ENCODE measurements at places on chromosomes 5 and 9. TPM values are rescaled to one million over a fixed set of nuclear protein-coding genes. Genes with fewer than 3 reads are reported as not detected.

FRMPD1 gene
- 0.12 TPM for polyA plus RNA-seq

CXCL14 gene
- 199 TPM for polyA plus RNA-seq

ESM1 gene
- polyA plus RNA-seq, result 0.16 TPM

IFNA21 gene
- polyA plus RNA-seq, result not detected

EFNA5 gene
- 3.4 TPM for polyA plus RNA-seq

All from esophagus (tissue), 2 donors.